GM12878 (cell line): ENCODE measurements at places on chromosomes 1 and 21. TPM values are rescaled to one million over a fixed set of nuclear protein-coding genes. Genes with fewer than 3 reads are reported as not detected.

CELA2B gene
- 0.27 TPM in 1 of 2 replicates, not detected in the other for total RNA-seq

- H3K27me3 ChIP-seq: no peaks in the 10 kb centered on the region
- peaks cover 50% of the 10 kb centered on the region for H3K36me3 ChIP-seq
- no peak for DNase-seq
- no peak overlapping the region for H3K4me3 ChIP-seq
These were observed 9.7 kb downstream of the ARHGEF2 start for GRCh38 chr1:155968670-155969069.

- H3K27me3 ChIP-seq: no peaks in the 10 kb centered on the region
- DNase-seq: no peak
- no peaks in the 10 kb centered on the region for H3K36me3 ChIP-seq
- no peak overlapping the region for H3K4me3 ChIP-seq
- H3K27ac ChIP-seq: no peak overlapping the region
These were observed 121.8 kb upstream of the SLC44A3 start for GRCh38 chr1:94698356-94698755.

- no peak overlapping the region for H3K27ac ChIP-seq
- no peak for DNase-seq
These were observed 89.3 kb downstream of the ZNF648 start for GRCh38 chr1:181972256-181972655.

- no peaks in the 10 kb centered on the region; the same call in none of the 2 replicates for H3K36me3 ChIP-seq
- peak overlapping the region; percentile 86 for H3K4me3 ChIP-seq
- no peaks in the 10 kb centered on the region for H3K27me3 ChIP-seq
- H3K4me1 ChIP-seq: 0 out of 2 replicates have a peak, but pooled peaks cover 2% of the 10 kb centered on the region
- DNase-seq: no peak
- H3K27ac ChIP-seq: peak overlapping the region; percentile 76
These were observed 980 bp upstream of the METTL18 start for GRCh38 chr1:169795687-169796086.

RHOU gene
- 0.08 TPM in 1 of 2 replicates, not detected in the other for total RNA-seq

DNA sequence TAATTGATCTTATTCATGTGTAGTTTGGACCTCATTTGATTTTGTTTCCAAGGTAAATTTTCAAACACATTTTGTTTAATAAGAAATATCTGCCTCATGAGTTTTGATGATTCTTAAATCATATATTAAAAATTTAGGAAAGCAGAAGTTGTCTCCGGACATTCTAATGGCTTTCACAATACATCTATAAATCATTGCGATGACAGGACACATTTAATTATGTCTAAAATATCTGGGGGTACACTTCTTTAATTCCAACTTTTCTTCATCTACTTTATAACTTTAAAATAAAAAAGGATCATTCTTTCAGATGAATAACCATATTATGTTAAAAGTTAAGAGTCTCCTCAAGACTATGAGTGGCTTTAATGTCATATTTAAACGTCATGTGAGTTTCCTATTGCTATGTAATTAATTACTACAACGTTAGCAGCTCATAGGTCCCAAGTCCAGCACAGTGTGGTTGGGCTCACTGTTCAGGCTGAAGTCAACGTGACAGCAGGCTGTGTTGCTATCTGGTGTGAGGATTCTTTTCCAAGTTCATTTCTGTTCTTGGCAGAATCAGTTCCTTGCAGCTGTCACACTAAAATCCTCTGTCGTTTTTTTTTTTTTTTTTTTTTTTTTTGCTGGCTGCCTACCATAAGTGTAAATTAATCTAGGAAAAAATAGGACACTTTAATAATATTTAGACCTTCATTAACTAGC, 893.5 kb downstream of the LTN1 start:
- H3K36me3 ChIP-seq: no peaks in the 10 kb centered on the region
- H3K27me3 ChIP-seq: no peaks in the 10 kb centered on the region
- H3K4me1 ChIP-seq: no peaks in the 10 kb centered on the region
- H3K4me3 ChIP-seq: no peak overlapping the region
